ENCODE measurements at places on chromosomes 6 and 20.

DNA sequence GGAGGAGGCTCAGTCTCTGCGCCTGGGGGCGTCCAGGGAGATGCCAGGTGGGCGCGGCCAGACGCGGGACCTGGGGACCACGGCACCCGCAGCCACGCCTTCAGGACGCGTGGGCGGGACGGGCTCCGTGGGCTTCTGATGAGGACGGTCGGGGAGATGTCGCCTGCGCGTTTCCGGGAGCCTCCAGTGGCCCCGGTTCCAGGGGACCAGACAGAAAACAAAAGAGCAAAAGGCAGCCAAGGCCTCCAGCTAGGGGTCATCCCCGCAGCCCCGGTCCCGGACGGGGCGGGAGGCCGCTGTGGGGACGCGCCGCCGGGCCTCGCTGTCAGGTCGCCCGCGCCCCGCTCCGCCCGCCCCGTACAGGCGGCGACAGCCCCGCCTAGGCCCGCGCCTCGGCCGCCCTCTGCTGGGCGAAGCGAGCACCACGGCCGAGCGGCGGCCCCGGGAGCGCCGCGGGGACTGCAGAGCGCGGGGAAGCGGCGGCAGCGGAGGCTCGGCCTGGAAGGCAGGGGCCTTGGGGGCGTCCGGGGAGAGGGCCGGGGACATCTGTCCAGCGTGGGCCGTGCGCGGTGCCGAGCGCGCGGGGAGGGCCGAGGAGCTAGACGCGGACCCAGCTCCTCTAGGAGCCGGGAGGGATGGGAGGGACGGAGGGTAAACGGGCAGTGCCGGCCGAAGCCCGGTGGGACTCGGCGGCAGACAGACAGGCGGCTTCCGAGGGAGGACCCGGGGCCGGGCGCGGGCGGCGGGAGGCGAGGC lies 48.7 kb downstream of the TMEM242 start:
- peak; percentile 71 for DNase-seq

DNA sequence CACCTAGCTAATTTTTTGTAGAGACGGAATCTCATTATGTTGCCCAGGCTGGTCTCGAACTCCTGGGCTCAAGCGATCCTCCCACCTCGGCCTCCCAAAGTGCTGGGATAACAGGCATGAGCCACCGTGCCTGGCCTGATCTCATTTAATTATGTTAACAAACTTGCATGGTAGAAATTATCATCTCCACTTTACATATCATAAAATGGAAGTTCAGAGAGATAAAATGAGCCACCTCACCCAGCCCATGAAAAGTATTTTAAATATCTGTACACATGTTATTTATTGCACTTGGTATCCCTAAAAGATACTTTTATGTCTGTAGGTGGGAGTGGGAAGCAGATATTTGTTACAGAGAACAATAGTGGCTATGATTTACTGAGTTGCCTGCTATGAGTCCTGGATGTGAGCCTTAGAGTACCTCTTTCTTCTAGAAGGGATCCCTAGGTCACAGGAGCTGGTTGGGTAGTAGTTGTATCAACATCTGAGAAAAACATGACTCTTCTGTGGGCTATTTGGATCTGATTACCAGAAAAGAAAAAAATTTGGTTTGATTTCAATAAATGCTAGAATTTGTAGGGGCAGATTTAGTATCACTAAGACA lies 52.4 kb upstream of the EIF2S2 start:
- no peak for DNase-seq

GRCh38 chr6:4522453-4522852 lies 253.8 kb upstream of the CDYL start:
- no peak for DNase-seq

- DNase-seq, result peak; percentile 15
These were observed 24.3 kb downstream of the RBL1 start for GRCh38 chr20:37071481-37071911.

DNA sequence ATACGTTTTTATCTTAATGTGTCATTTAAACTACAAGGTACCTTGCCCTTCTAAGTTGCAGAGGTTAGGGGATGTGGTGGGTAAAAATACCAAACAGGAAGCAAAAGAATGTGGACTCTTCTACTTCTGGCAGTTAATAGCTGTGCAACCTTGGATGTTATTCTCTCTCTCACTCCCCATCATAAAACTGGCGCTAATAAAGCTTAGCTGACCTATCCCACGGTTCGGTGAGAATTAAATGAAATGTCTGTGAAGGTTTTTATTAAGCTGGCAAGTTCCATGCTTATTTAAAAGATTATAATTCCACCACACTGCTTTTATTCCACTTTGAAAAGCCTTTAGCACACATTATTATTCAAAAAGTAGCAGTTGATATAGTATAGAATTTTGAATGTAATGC lies 127.8 kb upstream of the SLC22A23 start:
- DNase-seq, result peak; percentile 38

- DNase-seq, result no peak
These were observed 5.4 kb downstream of the DUSP22 start for GRCh38 chr6:297571-298232.

- no peak for DNase-seq
These were observed 45.4 kb upstream of the DTNBP1 start for GRCh38 chr6:15708231-15708630.

DNA sequence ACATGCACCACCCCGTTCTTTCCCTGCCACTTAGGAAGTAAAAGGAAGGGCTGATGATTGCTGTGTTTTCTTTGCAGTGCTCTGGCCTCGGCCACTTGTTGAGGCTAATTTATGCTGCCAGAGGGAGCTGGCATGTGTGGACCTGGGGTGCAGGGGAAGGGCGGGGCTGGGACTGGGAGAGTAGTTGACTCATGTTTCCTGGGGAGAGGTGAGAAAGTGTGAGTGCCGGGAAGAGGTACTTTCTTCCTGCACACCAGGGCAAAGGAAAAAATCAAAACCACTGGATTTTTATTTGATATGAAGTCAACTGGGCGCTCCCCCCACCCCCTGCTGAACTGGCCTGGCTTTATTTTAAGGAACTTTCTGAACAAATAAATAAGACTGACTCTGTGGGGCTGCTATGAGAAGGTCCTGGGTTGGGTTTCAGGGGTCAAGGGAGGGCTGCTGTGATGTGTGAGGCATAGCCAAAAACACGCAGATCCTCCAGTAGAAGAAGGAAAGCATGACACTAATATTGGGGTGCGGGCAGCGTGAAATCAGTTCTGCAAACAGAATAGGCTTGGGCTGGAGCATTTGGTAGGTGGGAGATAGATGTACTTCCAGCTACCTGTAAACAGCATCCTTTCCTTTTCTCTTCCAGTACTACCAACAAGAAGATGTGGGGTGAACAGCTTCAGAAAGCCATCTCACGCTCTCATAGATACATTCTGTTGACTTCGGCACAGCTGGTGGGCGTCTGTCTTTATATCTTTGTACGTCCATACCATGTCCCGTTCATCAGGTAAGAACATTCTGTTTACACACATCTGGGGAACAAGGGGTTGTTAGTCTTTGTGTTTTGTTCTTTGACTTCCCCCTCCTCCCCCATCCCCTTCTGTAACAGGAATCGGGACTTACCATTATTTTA lies 87.5 kb downstream of the SYNJ2 start:
- DNase-seq, result peak; percentile 54

GRCh38 chr20:53801609-53802370 lies 208.2 kb upstream of the ZNF217 start:
- DNase-seq, result no peak

DNA sequence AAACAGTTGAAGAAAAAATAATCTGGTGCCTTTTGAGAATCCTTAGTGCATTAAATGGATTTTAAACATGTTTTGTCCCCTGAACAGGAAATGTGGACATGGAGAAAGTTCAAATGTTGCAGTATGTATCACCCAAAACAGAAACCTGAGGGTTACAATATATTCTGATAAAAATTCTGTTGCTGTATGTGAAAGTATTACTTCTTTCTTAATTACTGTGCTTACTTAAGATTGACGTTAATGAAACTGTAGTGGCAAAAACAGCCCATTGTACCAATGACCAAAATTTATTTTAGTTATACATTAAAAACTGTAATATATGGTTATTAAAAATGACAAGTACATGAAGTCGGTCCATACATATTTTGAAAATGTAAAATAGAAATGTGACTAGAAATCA lies 100.6 kb downstream of the PRDM1 start:
- DNase-seq, result no peak

DNA sequence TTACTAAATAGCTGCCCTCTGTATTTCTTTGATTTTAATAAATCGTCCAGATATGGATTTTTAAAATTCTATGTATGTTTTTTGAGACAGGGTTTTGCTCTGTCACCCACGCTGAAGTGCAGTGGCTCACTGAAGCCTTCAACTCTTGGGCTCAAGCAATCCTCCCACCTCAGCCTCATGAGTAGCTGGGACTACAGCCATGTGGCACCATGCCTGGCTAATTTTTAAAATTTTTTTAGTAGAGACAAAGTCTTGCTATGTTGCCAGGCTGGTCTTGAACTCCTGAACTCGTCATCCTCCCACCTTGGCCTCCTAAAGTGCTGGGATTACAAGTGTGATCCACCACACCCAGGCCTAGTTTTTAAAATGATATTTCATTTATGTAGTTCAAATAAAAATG lies 47.4 kb upstream of the DDR1 start:
- DNase-seq, result no peak

- DNase-seq, result no peak
These were observed 614.5 kb downstream of the PKHD1 start for GRCh38 chr6:51472745-51473487.

DNA sequence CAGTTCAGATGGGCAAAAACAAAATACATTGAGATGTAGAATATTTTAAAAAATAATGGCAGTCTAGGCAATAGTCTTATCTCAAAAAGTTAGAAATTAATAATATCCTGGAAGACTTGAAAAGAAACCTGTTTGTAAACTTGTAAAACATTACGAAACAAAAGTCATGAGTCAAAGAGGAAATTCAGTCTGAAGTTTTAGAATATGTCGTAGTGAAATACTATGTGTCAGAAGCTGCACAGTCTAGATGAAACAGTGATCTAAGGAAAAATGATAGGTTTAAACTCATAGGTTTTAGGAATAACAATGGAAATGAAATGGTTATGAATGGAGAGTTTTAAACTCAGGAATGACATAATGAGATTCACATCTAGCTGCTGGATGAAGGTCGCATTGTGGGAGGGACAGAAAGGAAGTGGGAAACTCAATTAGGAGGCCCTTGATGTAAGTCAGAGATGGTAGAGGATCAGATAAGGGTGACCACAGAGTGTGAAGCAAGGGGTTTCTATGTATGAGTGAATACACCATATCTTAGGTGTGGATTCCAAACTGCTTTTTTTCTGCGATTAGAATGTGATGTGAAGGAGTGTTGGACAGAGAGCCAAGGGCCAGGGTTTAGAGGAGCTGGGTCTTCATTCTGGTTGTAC lies 2.8 kb downstream of the SNRPB2 start:
- DNase-seq, result no peak

- peak; percentile 80 for DNase-seq
These were observed 103.6 kb downstream of the JPH2 start for GRCh38 chr20:44083220-44083933.

DNA sequence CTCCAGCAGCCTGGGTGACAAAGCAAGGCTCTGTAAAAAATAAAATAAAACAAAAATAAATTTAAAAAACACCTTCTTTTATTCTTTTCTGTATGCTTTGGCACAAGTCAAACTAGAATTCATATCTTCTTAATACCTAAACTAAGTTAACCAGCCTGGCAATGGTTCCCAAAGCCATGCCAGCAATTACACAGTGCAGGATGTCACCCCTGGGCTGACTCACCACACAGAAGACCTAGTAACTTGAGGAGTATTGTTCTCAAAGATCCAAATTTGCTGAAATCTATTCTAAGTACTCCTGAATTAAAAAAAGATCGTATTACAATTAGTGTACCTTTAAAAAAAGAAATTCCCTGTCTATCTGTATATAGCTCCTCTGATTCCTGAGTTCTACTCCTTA lies 162.7 kb upstream of the SGK1 start:
- no peak for DNase-seq

- no peak for DNase-seq
These were observed 12.7 kb upstream of the ARFGEF2 start for GRCh38 chr20:48908656-48909319.

GRCh38 chr6:2917065-2917464 lies 14.0 kb upstream of the SERPINB9 start:
- DNase-seq, result no peak

- peak; percentile 22 for DNase-seq
These were observed 291.2 kb upstream of the HS3ST5 start for GRCh38 chr6:114634016-114634415.

- DNase-seq, result no peak
These were observed 586 bp downstream of the ZNF512B start for GRCh38 chr20:63968928-63969760.

DNA sequence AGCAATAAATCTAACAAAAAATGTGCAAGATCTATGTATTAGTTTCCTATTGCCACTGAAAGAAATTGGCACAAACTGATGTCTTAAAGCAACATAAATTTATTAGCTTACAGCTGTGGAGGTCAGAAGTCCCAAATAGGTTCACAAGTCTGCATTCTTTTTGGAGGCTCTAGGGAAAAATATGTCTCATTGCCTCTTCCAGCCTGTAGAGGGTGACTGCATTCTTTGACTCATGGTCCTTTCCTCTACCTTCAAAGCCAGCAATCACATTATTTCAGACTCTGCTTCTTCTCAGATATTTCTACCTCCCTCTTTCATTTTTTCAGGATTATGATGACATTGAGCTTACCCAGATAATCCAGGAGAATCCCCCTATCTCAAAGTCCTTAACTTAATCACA lies 1531.1 kb downstream of the KHDRBS2 start:
- no peak for DNase-seq

DNA sequence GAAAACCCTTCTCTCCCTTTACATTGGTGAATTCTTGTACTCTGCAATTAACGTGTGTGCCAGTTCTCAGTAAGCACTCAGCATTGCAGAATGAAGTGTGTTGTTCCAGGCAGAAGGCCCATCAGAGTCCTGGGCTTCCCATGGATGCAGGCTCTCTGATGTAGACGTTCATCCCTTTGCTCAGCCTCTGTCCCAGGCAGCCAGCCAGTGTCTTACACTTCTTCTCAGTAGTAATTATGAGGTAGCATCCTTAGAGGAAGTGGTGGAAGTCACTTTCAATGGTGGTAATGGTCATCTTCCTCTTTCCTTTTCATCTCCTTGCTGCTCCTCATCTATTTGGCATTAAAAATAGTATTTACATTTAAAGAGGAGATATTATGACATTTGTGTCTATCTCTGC lies 66.7 kb upstream of the FYN start:
- DNase-seq, result no peak

GRCh38 chr6:52718550-52718949 lies 44.7 kb downstream of the GSTA2 start:
- DNase-seq, result no peak

GRCh38 chr6:14454473-14454775 lies 336.9 kb downstream of the CD83 start:
- no peak for DNase-seq

GRCh38 chr20:45358282-45359068 lies 4.5 kb upstream of the SYS1 start:
- peak; percentile 74 for DNase-seq

DNA sequence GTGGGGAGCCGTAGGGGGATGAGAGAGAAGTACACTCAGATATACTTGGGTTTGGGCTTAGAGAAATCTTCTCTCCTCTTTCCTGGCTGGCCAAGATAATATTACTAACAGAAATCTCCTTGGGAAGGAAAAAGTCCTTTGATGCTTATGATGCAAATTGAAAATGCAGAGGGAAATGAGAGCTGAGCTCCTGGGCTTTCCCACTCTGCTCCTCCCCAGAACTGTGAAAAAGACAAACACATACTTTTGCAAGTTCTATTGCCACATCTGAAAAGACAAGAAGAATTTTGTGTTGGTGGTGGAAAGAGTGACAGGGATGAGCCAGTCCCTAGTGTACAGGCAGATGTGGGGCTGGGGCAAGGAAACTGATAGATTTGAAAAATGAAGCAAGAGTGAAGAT lies 185.9 kb downstream of the ANKRD60 start:
- no peak for DNase-seq

All from fibroblast of skin of right biceps (primary cell).